GM19239 (cell line): ENCODE measurements at places on chromosomes 6 and 20.

DNA sequence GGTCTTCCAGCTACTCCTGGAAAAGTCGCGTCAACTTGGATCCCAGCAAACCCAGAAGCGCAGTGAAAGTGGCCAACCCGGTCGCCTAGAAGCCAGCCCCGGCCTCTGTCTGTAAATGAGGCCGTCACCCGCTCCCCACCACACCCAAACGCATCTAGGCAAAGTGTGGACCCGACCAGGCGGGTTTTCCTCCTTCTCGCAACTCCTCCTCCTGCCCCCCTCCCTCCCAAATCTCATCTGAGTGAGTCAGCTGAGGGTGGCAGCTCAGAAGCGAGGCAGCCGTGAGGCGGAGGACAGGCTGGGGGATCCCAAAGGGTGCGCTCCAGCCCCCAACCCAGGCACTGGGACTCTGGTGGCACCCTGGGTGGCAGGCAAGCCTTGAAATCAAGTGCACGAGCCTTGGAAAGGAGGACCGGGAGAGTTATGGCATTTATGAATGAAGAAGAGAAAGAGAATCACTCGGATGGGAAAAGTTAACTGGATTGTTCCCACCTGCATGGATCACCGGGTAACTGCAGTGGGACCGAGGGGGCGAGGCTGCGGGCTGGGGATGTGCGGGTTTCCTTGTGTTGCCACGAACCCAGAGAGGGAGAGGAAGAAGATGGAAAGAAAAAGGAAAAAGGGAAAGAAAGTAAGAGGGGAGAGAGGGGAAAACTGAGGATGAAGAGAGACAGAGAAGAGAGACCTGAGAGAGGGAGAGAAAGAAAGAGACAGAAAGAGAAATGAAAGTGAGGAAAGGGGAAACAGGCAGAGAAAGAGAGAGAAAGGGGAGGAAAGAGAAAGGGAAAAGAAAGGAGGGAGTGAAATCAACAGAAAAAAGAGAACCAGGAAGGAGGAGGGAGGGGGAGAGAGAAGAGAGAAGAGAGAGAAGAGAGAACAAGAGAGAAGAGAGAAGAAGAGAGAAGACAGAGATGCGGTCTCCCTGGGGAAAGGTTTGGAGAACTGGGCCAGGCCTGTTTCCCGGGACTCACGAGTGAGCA is at the start of gene APCDD1L:
Gene APCDD1L (minus strand): TSS at position 167 of the 980 bp plus-strand sequence. CDS start 692 bp downstream, outside the sequence.
- no peak for DNase-seq

GRCh38 chr6:38349795-38350194 is 289.9 kb downstream of the BTBD9 start:
- DNase-seq, result no peak

DNA sequence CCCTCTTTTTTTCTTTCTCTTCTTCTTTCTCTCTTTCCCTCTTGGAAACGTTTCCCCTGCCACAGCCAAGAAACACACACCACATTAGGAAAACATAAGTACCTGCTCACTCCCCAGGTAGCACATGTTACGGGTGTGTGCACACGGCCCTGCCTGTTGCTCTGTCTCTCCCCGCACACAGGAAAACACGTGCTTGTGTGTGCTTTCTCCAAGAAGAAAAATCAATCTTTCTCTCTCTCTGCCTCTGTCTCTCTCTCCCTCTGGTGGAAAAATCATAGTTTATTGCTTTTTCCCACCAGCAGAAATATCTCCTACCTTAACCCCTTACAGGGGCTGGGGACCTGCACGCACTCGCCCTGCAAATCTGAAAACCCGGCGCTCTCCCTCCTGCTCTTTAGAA is 102.3 kb downstream of the EDN3 start:
- no peak for DNase-seq

- no peak for DNase-seq
Measured at GRCh38 chr20:50735813-50736212, 4.4 kb downstream of the PARD6B start.

DNA sequence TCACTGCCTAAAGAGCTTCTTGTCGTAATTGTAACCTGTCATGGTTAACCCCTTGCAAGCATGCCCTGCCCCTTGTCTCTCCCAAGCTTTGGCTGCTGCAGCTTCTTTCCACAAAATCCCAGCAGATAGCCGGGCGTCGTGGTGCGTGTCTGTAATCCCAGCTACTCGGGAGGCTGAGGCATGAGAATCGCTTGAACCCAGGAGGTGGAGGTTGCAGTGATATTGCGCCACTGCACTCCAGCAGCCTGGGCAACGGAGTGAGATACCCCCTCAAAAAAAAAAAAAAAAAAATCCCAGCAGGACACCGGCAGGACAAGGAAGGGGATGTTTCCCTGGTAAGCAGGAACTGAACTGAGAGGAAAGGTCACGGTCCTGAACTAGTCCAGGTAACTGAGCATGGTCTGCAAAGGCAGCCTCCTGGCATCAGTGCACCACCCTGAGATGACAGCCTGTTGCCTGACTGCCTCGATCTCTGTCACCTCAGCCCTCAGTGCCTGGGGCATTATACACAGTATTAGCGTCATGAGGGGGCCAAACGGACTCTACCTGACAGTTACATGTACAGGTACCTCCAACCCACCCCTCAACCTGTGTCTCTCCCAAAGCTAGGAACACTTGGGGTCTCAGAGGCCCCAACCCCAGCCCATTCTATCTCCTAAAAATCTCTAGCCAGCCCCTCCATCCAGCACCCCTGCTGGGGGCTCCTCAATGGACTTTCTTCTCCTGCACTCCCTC is 1.8 kb downstream of the LZTS3 start:
- DNase-seq, result no peak

DNA sequence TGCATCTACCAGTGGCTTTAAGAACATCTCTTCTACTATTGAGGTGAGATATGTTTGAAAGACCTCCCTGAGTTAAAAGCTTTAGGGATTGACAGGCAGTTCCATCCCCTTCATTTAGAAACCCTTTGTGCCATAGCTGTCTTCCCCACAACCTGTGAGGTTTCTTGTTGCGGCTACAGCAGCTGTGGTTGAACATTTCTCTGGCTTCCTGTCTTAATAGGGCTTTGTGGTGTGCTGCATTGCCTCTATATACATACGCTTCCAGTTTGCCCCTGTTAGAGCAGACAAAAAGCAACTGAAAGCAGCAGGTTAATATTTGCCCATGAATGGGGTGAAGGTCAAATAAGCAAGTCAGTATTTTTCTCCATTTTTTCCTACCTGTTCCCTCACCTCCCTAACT is 210.2 kb downstream of the TMEM200A start:
- DNase-seq, result peak; percentile 48

DNA sequence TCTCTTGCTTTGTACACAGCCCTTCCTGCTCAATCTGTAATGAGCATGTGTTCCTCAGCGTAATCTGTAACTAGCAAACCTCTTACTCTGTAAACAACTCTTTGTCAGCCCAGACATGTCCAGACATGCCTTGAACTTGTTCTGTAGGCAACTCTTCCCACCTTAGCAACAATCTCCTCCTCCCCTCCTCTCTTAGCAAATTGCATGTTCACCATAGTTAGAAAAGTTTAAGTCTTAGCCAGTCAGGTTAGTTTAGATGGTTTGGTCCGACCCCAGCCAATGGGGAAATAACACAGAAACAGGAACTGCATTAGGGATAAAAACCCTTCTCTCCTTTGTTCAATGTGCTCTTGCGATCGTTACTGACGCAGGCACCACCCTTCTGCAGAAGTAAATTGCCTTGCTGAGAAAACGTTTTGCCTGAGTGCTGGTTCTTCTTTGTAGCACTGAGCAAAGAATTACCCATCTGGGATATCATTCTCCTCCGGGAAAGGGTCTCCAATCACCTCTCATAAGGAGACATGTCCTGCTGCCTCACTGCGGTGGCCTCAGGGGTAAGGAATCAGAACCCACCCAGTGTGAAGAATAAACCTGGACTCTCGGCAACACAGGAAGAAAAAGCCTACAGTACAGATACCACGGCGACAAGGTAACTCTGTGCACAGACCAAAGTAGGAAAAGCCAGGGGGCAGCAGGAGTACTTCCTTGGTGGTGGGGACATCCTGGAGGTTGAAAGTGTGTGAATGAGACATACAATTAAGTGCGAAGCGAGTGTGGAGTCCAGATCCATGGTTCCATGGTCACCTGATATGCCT is 26.2 kb downstream of the PLN start:
- DNase-seq, result no peak

GRCh38 chr6:16199804-16200203 is 38.6 kb upstream of the GMPR start:
- DNase-seq, result no peak

- no peak for DNase-seq
Measured at GRCh38 chr20:3168079-3168828, 5.1 kb downstream of the LZTS3 start.

- no peak for DNase-seq
Measured at GRCh38 chr6:107106165-107106564, 9.2 kb downstream of the BEND3 start.

DNA sequence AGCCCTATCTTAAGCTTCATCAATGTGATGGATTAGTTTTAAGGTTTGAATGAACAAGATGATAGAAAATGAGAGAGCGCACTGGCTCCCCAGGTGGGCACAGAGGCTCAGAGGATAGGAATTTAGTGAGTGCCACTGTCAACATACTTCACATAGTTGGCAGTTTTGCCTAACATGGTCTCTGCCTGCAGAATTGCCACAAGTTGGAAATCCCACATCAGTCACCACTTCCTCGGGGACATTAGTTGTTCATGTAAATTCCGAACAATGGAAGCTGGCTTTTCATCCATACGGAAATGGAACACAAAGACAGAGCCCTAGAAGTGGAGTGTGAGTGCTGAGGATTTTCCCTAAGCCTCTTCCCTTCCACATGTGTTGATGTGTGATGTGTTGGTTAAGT is 123.9 kb upstream of the PHACTR1 start:
- DNase-seq, result no peak

DNA sequence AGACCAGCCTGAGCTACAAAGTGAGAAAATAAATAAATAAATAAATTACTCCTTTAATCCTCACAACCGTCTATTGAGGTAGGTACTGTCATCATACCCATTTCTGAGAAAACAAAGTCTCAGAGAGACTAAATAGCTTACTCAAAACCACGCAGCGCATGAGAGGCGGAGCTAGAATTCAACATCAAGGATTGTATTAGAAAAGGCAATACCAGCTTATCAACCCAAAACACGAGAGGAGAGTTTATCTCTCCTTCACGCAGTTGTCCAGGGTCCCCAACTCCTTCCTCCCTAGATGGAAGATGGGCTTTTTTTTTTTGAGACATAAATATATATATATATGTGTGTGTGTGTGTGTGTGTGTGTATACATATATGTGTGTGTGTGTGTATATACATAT is 12.2 kb downstream of the HNF4A start:
- no peak for DNase-seq

DNA sequence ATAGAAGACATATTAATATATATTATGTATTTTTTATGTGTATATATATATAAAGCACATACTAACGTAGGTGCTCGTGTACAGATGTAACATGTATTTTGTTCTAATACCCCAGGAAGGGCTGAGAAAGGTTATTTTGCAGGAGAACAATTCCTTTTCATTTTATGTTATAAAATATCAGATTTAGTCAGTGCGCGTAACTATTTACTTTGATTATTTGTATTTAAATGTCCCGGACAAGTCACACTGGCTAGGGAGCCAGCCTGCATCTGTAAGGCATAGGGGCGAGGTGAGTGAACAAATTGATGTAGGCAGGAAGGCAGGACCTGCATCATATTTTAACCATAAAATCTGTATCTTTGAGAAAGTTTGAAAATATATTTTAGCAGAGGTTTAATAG is 74.1 kb downstream of the BMP7 start:
- no peak for DNase-seq

DNA sequence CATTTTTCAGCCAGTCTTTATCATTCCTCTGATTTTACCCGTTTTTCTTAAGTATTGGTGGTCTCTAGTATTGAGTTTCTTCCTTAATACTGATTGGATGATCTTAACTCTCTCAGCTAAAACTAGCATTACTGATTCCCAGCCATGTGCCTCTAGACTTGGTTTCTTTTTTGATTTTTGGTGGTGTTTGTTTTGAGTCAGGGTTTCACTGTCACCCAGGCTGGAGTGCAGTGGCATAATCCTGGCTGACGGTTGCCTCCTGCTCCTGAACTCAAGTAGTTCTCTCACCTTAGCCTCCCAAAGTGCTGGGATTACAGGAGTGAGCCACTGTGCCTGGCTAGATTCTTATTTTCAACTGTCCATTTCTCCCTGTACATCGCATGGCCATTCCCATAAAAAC is 24.9 kb downstream of the DPPA5 start:
- DNase-seq, result no peak

DNA sequence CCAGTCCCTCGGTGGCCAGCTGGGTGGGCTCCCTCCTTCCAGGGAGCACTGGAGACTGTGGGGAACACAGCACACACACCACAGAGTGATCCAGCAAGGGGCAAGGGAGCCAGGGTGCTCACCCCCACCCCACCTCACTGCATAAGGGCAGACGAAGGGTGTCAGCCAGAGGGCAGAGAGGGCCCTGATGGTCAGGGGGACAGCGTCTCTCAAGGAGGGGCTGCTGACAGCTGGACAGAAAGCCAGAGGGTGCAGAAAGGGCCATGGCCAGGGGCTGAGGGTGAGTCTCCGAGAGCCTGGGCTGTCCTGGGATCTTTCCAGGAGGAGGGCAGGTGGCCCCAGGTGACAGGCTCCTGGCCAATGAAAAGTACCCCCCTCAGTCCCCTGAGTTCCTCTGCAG is 73.4 kb upstream of the PMEPA1 start:
- DNase-seq, result no peak

DNA sequence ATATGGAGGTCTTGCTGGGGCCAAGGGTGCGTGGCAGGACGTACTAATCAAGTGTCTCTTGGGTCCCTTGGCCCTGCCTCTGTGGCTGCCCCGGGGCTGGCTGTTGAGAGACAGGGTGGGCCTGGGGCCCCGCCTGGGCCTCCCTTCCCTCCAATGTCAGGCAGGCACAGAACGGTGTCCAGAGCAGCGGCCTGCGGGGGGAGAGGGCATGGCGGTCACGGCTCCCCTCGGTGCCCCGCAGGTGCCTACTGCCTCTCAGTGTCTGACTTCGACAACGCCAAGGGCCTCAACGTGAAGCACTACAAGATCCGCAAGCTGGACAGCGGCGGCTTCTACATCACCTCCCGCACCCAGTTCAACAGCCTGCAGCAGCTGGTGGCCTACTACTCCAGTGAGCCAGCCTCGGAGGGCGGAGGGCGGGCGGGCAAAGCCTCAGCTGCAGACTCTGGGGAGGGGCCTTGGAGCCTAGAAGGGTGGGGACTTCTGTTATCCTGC is 50.0 kb downstream of the SRC start:
- no peak for DNase-seq

- no peak for DNase-seq
Measured at GRCh38 chr6:12250383-12250770, 39.8 kb upstream of the EDN1 start.

DNA sequence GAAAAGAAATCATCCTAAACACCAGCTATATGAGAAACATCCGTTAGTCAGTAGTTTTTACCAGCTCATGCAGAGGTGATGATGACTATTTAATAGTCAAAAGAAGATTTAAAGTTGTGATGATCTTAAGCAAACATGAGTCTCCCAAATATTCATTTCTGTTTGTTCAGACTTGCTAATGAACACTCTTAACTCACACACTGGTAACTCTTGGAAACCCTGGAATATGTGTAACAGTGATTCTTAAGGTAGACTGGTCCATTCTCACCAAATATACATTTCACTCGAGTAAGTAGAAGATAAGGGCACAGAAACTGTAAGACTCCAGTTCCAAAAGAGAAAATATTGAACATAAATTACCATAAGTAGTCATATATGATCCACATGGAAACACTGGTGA is 29.1 kb downstream of the RSPO3 start:
- no peak for DNase-seq

GRCh38 chr6:6026513-6027205 is 19.9 kb upstream of the NRN1 start:
- DNase-seq, result no peak

- peak; percentile 18 for DNase-seq
Measured at GRCh38 chr6:149723771-149724417, 6.0 kb upstream of the LATS1 start.

GRCh38 chr6:149867876-149868640 is 3.9 kb upstream of the LRP11 start:
- no peak for DNase-seq
